ENCODE measurements at places on chromosomes 6 and 20. TPM values are rescaled to one million over a fixed set of nuclear protein-coding genes. Genes with fewer than 3 reads are reported as not detected.

DNA sequence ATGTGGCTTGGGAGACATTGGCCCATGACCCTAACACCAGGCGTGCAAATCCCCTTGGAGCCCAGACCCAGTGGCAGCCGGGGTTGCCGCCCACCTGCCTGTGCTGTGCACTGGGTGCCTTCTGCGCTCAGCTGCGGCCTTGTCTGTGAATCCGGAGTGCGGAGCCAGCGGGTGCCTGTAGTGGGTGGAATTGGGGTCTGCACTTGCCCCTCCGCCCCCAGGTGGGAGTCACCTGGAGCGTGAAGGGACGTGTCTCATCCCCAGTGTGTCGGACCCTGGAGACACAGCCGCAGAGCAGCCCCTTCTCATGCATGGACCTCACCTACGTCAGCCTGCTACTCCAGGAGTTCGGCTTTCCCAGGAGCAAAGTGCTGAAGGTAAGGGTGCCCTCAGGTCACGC, 22.9 kb upstream of the PYGB start:
- DNase-seq = no peak

GRCh38 chr6:163457637-163458561, 43.4 kb downstream of the QKI start:
- no peak for DNase-seq

GRCh38 chr20:14992153-14992552, 654.7 kb upstream of the FLRT3 start:
- no peak for DNase-seq

DNA sequence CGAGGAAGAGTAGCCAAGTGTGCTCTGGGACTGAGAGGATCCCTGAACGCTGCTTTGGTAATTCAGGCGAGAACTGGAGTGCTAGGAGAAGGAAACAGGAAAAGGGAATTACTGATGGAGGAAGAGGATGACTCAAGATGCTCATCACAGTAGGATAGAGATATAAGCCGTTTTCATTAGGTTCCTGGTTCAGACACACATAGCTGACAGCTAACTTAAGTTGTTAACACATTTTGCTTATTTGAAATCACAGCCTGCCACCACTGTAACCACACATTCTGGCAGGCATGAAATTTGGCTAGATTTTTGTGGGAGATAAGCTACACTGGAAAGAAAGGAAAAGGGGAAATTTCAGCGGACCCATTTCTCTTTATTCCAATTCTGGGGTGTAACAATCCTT, 138.2 kb upstream of the SLC22A16 start:
- no peak for DNase-seq

- DNase-seq = no peak
Measured at GRCh38 chr20:49741977-49742376, 28.3 kb upstream of the B4GALT5 start.

GRCh38 chr20:35588397-35588796, 27.2 kb upstream of the SPAG4 start:
- DNase-seq = no peak

PLEKHG1 gene
- total RNA-seq = 30.9 TPM

All from left colon (tissue), 2 donors.